ENCODE measurements at places on chromosomes 2 and 18.

GRCh38 chr2:43034242-43034619, 192.2 kb downstream of the ZFP36L2 start:
- no peak for DNase-seq

DNA sequence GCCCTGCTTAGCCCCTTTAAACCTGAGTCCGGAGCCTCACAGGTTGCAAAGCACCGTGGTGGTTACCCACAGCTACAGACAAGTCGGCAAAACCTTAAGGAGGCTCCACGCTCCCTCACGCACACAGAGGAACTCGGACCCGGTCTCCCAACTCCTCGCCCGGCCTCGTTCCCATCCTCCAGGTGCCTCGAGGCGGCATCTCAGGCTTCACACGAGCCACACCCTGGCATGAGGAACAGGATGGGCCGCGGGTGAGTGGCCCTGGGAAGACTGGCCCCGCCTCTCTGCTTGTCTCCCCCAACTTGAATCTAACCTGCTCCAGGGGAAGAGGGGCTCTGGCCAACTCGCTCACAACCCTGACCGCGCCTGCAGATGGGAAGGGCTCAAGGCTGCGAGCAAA, 97.4 kb downstream of the EIPR1 start:
- DNase-seq, result no peak

- DNase-seq, result no peak
Observed at GRCh38 chr2:160092445-160092844, 30.0 kb upstream of the PLA2R1 start.

- no peak for DNase-seq
Observed at GRCh38 chr2:109720380-109721106, 73.6 kb upstream of the RGPD5 start.

DNA sequence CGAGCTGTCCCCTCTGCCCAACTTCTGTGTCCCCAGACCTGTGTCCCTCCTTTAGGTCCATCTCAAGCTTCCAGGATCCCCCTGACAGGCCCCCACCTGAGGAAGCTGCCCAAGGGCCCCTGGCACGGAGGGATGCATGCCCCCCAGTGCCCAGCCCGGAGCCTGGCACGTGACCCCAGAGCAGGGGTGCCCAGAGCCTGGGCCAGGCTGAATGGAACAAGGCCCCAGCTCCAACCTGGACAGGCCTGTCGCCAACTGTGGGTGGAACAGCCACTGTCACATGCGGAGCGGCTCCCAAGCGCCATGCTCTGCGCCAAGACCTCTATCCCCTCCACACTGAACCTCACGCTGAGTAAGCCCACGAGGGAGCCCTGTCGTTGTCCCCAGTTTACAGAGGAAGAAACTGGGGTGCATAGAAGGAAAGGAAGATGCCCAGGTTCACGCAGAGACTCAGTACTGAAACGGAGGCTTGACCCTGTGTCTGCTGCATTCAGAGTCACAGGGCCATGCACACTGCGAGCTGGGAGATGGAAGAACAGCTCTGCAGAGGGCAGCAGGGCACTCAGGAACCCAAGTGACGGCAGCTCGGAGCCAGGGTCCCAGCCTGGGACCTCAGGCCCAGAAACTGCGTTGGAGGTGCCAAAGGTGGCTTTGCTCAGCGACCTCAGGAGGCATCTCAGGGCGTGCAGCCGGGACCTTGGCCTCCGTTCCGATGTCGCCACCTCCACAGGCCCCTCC, 5.5 kb upstream of the ECEL1 start:
- DNase-seq, result no peak

DNA sequence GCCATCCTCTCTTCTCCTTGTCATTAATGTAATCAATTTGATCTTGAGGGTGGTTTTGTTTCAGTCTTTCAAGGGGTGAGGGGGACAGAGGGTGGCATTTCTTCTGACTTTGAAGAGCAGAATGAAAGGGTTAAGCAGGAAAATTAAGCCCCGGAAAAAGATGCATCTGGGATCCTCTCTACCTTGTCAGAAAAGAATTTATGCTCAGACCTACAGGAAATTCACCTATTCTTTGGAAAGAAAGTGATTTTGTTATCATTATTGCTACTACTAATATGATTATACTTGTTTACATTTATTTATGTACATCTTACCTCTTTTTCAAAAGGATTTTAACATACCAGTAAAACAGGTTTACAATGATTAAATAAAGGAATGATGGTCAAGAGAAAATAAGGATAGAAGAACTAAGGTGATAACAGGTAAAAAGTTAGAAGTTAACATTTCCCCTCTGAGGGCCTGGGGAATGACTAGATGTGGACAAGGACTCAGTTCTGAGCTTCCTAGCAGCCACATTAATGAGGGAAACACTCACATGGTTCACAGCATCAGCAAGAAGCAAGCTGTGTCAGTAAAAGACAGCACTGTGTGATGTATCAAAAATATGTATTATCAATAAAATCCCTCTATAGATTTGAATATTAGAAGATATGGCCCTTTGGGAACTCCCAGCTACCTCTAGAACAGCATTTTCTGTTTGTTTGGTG, 151.4 kb downstream of the MYCN start:
- no peak for DNase-seq

DNA sequence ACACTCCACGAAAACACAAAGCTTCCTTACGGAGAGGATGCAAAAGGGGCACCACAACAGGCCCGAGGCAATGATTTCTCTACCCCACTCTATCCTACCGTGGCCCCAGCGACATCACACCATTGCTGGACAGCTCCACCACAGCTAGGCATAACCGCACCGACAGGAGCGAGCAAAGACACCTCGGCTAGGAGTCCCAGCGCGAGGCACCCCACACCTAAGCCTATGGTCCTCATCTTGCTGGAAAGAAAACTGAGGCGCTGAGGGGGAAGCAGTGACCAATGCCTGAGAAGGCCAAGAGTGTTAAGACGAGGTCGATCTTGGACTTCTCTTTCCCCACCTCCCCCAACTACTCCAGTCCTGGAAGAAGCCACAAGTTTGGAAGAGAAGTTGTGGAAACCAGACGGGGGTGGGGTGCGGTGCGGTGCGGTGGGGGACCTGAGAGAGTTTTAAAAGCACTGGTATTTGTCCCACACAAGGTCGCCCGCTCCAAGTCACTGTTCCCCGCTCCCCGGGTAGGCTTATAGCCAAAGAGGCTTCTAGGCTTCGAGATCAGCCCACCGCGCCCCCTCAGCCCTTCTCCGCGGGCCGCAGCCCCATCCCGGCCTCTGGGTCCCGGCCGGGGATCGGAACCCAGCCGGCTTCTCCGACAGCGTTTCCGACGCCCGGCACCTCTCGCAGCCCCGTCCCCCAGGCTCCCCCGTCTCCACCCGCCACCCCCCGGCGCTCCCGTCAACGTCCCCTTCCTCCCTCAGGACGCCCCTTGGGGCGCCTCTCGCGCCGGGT, 766 bp downstream of the PDE6D start:
- no peak for DNase-seq

DNA sequence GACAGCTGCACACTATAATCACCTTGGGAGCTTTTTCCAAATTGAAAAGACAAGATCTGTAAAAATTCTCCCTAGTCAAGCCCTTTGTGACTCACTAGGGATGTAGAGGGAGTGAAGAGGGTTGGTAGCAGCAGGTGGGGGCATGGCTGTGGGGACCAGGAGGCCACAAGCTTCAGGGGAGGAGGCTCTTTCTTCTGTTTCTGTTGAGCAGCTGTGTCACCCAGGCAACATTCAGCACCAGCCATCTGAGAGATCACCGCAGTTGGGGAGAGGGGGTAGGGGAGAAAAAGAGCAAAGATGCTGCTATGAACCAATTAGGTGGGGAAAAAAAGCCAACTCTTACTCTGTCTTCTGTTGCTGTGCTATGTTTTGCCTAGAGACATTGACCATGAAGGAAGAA, 352.3 kb upstream of the MEIS1 start:
- DNase-seq, result no peak

DNA sequence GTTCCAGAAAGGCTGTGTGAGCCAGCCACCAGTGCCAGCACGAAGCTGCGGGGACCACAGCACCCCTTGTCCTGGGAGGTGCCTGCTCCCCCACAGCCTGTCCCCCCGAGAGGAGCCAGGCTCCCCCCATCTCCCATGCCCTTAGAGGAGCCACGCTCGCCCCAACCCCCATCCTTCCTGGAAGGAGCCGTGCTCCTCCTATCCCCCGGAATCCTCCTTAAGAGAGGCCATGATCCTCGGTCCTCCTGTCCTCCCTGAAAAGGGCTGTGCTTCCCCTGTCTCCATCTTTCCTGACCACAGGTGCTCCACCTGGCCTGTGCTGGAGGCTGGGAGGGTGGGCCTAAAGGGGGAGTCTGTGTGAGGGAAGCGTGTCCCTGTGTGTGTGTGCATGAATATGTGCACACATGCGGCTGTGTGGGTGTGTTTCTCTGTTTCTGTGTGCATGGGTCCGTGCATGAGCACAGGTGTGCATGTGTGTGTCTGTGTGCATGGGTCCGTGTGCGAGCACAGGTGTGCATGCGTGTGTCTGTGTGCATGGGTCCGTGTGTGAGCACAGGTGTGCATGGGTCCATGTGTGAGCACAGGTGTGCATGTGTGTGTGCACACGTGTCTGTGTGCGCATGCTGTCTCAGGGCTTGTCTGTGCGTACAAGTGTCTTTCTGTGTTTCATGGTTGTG, 80.3 kb downstream of the RTP5 start:
- no peak for DNase-seq
